ENCODE measurements at places on chromosomes 6 and 20.

GRCh38 chr20:43744151-43744611 lies 17.4 kb upstream of the GTSF1L start:
- H3K4me1 ChIP-seq: no peaks in the 10 kb centered on the region
- no peak for DNase-seq
- H3K27me3 ChIP-seq: peaks cover 10% of the 10 kb centered on the region

DNA sequence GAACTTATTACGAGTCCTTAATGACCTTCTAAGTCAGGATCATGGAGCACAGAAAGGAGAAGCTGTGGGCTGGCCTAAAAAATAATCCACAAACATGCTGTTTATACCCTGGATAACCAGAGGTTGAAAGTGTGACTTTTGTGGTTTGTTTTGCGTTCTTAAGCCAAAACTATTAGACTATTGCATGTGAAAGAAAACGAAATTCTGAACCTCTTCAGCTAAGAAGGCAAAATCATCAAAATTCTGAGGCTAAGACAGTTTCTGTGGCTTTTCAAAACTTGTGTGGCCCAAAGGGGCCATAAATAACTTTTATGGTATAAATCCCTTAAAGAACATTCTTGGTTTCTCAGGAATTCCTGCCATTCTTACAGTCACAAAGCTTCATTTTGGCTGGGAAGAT lies 251.0 kb downstream of the UST start:
- no peaks in the 10 kb centered on the region for H3K27me3 ChIP-seq
- H3K36me3 ChIP-seq: no peaks in the 10 kb centered on the region
- DNase-seq: no peak
- H3K4me1 ChIP-seq: peaks cover 13% of the 10 kb centered on the region
- H3K4me3 ChIP-seq: no peak overlapping the region

DNA sequence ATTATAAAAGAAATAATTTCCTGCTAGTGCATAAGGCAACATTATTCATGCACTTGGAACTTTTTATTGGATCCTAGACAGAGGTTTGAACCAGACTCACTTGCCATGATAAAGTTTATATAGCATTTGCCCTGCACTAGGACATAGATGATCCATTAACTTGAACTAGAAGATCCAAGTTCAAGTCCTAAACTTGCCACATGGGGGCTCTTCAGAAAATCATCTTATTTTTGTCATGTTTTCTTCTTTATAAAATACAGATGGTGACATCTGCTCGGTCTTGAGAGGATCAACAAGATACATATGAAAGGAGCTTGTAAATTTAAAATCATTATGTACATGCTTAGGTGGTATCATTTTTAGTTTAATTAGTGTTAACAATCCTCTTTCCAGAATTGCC lies 94.5 kb downstream of the SIM1 start:
- no peak for DNase-seq
- H3K4me3 ChIP-seq: no peak overlapping the region
- no peaks in the 10 kb centered on the region for H3K27me3 ChIP-seq
- no peak overlapping the region for H3K27ac ChIP-seq
- no peaks in the 10 kb centered on the region for H3K36me3 ChIP-seq

GRCh38 chr6:158840465-158840864 lies 21.3 kb upstream of the EZR start:
- H3K27me3 ChIP-seq: no peaks in the 10 kb centered on the region
- H3K4me3 ChIP-seq: no peak overlapping the region
- no peaks in the 10 kb centered on the region for H3K4me1 ChIP-seq
- no peak overlapping the region for H3K27ac ChIP-seq

- H3K27me3 ChIP-seq: no peaks in the 10 kb centered on the region
- DNase-seq: no peak
Observed at GRCh38 chr6:40627316-40627715, 40.2 kb upstream of the LRFN2 start.

GRCh38 chr20:48238781-48239180 lies 453.5 kb upstream of the SULF2 start:
- H3K4me1 ChIP-seq: no peaks in the 10 kb centered on the region
- no peak for DNase-seq
- H3K4me3 ChIP-seq: no peak overlapping the region
- no peaks in the 10 kb centered on the region for H3K27me3 ChIP-seq
- H3K27ac ChIP-seq: no peak overlapping the region

DNA sequence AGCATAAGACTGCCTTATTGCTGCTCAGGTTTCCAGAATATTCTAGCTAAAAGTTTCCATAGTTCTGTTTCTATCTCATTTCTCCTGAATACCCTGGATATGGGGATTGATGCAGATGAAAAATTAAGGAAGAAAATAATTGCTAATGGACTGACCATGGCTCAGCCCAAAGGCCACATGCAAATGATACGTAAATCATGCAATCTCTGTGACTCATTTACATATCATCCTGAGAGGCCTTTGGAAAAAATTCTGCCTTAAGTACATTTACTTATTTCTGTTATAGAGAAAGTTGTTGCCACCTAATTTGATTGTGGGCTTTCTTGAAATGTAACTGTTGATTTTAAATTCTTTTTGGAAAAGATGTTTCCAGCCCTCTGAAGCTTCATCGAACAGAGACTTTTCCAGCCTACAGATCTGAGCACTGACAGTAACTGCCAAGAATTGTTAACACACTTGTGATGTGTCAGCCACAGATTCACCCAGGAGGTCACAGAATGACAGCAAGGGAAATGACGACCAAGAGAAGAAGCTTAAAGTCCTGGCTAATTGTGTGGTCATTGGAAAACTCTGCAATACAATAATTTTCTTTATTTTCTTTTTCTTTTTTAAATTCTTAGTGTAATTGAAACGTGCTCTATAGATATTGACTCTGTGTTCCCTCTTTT lies 174.8 kb downstream of the DOK5 start:
- no peak overlapping the region for H3K27ac ChIP-seq
- no peak for DNase-seq
- no peaks in the 10 kb centered on the region for H3K27me3 ChIP-seq
- H3K4me3 ChIP-seq: no peak overlapping the region
- no peaks in the 10 kb centered on the region for H3K36me3 ChIP-seq

- no peak overlapping the region for H3K27ac ChIP-seq
- no peak overlapping the region for H3K4me3 ChIP-seq
- no peaks in the 10 kb centered on the region for H3K4me1 ChIP-seq
- H3K36me3 ChIP-seq: no peaks in the 10 kb centered on the region
- H3K27me3 ChIP-seq: no peaks in the 10 kb centered on the region
- no peak for DNase-seq
Observed at GRCh38 chr20:54560357-54560756, 85.0 kb downstream of the DOK5 start.

GRCh38 chr6:138372711-138373463 lies 4.8 kb upstream of the SMIM28 start:
- H3K27ac ChIP-seq: no peak overlapping the region
- H3K27me3 ChIP-seq: no peaks in the 10 kb centered on the region
- no peaks in the 10 kb centered on the region for H3K36me3 ChIP-seq

- no peak for DNase-seq
- H3K36me3 ChIP-seq: no peaks in the 10 kb centered on the region
- no peak overlapping the region for H3K27ac ChIP-seq
- no peaks in the 10 kb centered on the region for H3K27me3 ChIP-seq
Observed at GRCh38 chr20:7496394-7496991, 443.8 kb downstream of the HAO1 start.

DNA sequence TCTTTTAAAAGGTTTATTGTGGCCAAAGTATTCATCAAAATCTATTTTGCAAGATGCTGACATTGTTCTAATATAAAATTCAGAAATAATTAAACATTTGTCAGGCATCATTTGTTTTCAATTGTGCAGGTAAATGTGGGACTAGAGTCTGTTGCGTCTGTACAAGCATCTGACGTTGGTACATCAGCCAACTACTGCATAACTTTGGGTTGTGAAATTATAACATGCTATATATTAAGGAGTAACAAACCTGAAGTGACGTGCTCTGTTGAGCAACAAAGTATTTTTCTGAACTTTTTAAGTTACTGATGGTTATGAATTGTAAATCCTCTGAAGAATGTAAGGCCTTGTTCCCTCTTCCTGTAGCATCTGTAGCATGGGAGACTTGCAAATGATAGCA lies 66.0 kb downstream of the RNF182 start:
- H3K27me3 ChIP-seq: no peaks in the 10 kb centered on the region
- no peak for DNase-seq
- H3K27ac ChIP-seq: no peak overlapping the region

DNA sequence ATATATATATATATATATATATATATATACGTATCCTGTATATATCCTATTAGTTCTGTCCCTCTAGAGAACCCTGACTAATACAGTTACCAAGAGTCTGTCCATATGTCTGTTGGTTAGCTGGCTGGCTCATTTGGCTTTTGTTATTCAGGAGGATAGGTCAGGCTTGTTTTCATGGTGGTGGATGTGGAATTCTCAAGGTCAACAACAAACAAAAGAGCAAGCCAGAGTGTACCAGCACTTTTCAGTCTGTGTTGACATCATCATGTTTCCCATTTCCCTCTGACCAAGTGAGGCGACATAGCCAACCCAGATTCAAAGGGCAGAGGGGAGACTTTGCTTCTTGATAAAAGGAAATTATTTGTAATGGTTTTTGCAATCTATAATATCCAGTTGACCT lies 88.5 kb upstream of the PTCHD4 start:
- no peak overlapping the region for H3K4me3 ChIP-seq
- H3K27me3 ChIP-seq: no peaks in the 10 kb centered on the region
- no peaks in the 10 kb centered on the region for H3K36me3 ChIP-seq

GRCh38 chr20:55936209-55936595 lies 69.1 kb downstream of the CBLN4 start:
- DNase-seq: no peak
- H3K27me3 ChIP-seq: no peaks in the 10 kb centered on the region
- H3K27ac ChIP-seq: no peak overlapping the region
- no peaks in the 10 kb centered on the region for H3K36me3 ChIP-seq

DNA sequence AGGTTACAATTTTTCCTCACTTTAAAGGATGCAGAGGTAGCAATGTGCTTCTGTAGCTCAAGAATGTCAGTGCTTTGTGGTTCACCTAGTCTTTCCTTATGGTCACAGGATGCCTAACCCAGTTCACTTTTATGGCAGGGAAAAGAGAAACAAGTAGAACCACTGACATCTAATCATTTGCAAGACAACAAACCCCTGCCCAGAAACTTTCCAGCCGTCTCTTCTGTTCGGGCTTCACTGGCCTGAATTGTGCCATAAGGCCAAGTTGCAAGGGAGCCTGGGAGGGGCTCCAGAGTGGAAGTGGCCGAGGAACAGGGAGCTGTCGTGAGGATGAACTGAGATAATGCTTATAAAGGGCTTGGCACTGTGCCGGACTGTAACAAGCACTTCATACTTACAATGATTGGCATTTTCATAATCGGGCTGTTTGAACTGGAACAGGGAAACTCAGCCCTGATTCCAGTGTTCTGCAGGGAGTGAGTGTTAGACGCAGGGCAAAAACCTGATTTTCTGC lies 212.6 kb downstream of the BCAS1 start:
- no peaks in the 10 kb centered on the region for H3K27me3 ChIP-seq
- no peak overlapping the region for H3K4me3 ChIP-seq
- H3K36me3 ChIP-seq: no peaks in the 10 kb centered on the region
- H3K4me1 ChIP-seq: no peaks in the 10 kb centered on the region
- DNase-seq: no peak
- no peak overlapping the region for H3K27ac ChIP-seq

DNA sequence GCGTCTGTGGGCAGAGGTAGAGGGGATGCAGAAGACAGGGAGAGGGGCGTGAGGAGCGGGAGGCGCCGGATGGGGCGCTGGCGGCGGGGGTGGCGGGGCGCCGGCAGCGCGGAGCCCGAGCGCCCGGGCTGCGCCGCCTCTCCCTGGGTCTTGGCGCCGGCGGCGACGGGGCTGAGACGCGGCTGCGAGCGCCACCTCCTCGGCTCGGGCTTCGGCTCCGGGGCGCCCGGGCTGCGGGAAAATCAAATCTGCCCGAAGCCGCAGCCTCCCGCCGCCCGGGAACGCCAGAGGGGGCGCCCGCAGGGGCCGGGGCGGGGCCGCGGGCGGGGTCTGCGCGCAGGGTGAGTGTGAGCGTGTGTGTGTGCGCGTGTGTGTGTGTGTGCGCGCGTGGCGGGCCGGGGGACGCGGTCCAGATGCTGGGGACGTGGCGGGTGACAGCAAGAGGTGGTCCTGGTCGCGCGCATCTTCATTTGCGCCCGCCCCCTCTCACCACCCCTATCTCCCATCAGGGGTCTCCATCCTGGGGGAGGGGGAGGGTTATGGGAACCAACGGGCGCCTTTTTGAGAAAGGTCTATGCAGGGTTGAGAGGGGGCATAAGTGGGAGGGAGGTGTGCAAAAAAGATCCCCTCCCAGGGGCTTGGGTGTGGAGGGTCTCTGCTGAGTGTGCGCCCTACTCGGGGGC lies 646 bp upstream of the CPNE5 start:
- H3K27ac ChIP-seq: no peak overlapping the region
- peaks cover 3% of the 10 kb centered on the region for H3K27me3 ChIP-seq
- H3K4me1 ChIP-seq: peaks cover 43% of the 10 kb centered on the region
- peak overlapping the region; percentile 51 for H3K4me3 ChIP-seq
- H3K36me3 ChIP-seq: no peaks in the 10 kb centered on the region
- DNase-seq: no peak

GRCh38 chr20:11331096-11331495 lies 586.6 kb upstream of the BTBD3 start:
- H3K27ac ChIP-seq: no peak overlapping the region
- H3K36me3 ChIP-seq: no peaks in the 10 kb centered on the region
- H3K4me3 ChIP-seq: no peak overlapping the region
- peak; percentile 12 for DNase-seq

DNA sequence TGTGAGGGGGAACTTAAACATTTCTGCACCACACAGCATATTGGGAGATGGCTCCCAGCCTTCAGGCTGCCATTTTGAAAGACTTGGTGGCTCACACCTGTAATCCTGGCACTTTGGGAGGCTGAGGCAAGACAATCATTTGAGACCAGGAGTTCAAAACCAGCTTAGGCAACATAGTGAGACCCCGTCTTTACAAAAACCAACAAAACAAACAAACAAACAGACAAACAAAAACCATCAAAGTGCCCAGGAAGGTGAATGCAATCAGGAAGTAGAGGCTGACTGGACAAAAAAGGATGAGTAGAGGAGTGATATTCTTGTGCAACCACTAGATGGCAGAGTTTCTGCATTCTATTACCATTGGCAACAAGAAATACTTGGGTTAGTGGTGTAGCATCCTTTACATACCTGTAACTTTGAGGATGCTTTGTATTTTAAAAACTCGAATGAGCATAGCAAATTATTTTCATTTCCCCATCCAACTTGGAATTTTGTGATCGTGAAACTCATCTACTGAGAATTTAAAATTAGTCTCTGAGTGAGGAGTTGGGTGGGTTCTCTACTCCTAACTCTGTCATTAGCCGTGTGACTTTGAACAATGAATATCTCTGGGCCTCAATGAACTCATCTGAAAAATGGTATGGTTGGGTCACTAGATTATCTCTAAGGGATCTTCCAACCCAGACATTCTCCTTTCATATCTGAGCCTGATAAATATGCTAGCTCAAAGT lies 84.4 kb downstream of the CRYBG1 start:
- H3K4me3 ChIP-seq: no peak overlapping the region
- H3K36me3 ChIP-seq: no peaks in the 10 kb centered on the region
- no peaks in the 10 kb centered on the region for H3K4me1 ChIP-seq
- no peak overlapping the region for H3K27ac ChIP-seq
- peak; percentile 9 for DNase-seq

- DNase-seq: no peak
- H3K36me3 ChIP-seq: no peaks in the 10 kb centered on the region
- H3K4me1 ChIP-seq: no peaks in the 10 kb centered on the region
- H3K27me3 ChIP-seq: no peaks in the 10 kb centered on the region
- no peak overlapping the region for H3K4me3 ChIP-seq
Observed at GRCh38 chr6:140490081-140490480, 1115.6 kb upstream of the CITED2 start.

All from gastrocnemius medialis (tissue), 4 donors.